ENCODE measurements at places on chromosomes 6 and 20. TPM values are rescaled to one million over a fixed set of nuclear protein-coding genes. Genes with fewer than 3 reads are reported as not detected.

The SSTR4 gene
- not detected for polyA plus RNA-seq

The MRAP2 gene
- polyA plus RNA-seq, result 0.16 TPM

The SLC35D3 gene
- polyA plus RNA-seq, result not detected

The CLDN20 gene
- not detected for polyA plus RNA-seq

DNA sequence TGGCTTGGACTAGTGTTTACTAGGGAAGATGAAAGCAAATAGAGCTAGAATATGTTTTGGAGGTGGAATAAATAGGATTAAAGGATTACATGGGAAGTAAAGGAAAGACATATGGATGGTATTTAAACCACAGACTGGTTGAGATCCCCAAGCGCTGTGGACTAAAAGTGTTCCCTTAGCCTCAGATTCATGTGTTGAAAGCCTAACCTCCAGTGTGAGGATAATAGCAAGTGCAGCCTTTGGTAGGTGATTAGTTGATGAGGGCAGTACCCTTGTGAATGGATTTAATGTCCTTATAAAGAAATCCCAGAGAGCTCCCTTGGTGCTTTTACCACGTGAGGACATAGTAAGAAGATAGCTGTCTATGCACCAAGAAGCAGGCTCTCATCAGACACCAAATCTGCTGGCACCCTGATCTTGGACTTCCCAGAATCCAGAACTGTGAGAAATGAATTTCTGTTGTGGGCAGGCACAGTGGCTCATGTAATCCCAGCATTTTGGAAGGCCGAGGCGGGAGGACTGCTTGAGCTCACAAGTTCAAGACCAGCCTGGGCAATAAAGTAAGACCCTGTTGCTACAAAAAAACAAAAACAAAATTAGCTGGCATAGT lies 57.3 kb upstream of the MCM9 start:
- DNase-seq, result no peak

- no peak for DNase-seq
Observed at GRCh38 chr20:1632178-1632577, 12.4 kb upstream of the SIRPB1 start.

- DNase-seq, result no peak
Observed at GRCh38 chr20:9616833-9617461, 102.6 kb downstream of the LAMP5 start.

DNA sequence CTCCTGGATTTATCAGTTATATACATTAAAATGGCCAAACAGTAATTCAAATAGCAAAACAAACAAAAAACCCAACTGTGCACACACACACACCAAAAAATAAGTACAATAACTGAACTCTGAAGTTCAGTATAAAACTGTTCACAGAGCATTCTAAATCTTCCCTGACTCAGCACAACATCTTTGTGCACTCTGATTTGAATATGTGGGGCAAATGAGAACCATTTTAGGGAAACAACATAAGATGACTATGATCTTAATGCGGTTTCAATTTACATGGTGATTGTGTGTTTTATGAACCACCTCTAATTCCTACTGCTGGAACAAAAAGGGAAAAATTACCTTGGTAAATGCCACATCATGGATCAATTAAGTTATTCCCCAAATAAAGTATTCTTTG lies 41.7 kb downstream of the PLAGL1 start:
- no peak for DNase-seq

DNA sequence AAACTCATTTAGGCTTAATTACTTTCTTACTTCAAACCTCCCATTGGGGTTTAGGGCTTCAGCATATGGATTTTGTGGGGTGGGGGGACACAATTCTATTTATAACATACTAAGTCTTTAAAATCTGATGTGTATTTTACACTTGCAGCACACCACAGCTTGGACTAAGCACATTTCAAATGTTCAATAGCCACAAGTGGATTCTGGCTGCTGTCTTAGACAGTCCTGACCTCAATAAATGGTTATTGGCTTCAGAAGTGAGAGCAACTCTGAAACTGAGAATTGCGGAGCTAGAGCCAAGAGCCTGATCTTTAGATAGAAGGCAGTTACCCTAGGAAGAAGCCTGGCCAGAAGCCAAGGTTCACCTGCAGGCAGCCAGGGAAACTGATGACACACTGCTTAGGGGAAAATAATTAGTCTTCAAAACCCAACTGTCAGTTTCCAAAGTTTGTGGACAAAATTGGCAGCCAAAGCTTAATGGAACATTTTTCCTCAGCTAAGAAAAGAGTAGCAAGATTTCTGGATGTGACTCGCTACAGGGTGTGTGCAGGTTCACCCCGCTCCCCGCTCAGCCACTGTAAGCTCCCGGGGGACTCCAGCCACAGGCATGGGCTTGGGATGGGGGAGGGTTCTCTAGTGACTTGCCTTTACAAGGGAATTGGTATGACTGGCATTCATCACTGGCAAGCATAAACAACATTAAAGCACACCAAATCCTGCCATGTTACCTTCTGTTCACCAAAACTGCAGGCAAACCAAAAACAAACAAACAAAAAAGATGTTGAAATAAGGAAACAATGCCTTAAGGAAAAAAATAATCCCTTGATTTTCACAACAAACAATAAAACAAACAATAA lies 219.8 kb downstream of the TFAP2A start:
- no peak for DNase-seq

DNA sequence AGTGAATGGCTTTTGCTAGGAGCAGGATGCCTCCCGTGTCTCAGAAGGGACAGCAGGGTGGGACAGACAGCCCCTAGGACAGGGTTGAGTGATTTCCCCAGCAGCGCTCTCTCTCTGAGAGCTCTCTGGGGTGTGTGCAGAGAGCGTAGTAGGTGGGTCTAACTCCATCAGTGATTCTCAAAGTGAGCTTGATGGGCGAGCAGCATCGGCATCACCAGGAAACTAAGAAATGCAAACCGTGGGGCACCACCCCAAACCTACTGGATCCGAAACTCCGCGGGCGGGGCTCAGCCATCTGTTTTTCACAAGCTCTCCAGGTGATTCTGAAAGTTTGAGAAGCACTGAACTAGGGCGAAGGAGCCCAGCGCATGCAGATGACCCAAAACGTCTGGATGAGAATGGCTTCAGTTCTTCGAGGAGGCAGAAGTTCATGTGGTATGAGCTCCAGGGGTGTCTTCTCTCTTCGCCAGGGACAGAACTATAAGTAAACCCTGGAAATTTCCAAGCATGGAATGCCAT lies 119.6 kb upstream of the RNF24 start:
- DNase-seq, result no peak
